ENCODE measurements at places on chromosomes 4 and X.
A peak's percentile ranks its signal among the peaks of the same experiment; 100 is the strongest.

- no peak for DNase-seq
Observed at GRCh38 chr4:142845293-142846107, 601 bp downstream of the INPP4B start.

- DNase-seq = no peak
Observed at GRCh38 chr4:167084321-167084720, 150.0 kb downstream of the SPOCK3 start.

- DNase-seq = no peak
Observed at GRCh38 chr4:10704430-10704810, 19.9 kb upstream of the CLNK start.

DNA sequence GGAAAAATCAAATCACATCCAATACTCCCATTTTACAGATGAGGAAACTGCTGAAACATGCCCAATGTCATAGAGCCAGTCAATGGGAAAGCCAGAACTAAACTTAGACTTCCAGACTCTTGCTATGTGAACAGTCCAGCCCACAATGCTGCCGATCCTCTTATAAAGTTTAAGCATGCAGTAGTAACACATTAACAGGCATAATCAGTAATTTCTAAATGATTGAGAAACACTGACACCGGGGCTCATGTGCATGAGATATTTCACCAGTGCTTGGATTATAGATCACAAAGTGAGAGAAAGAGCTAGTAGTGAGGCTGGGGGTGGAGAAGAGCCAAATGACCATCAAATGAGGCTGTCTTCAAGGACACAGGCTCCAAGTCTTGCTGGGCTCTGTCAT lies 2.5 kb downstream of the BDH2 start:
- no peak for DNase-seq

DNA sequence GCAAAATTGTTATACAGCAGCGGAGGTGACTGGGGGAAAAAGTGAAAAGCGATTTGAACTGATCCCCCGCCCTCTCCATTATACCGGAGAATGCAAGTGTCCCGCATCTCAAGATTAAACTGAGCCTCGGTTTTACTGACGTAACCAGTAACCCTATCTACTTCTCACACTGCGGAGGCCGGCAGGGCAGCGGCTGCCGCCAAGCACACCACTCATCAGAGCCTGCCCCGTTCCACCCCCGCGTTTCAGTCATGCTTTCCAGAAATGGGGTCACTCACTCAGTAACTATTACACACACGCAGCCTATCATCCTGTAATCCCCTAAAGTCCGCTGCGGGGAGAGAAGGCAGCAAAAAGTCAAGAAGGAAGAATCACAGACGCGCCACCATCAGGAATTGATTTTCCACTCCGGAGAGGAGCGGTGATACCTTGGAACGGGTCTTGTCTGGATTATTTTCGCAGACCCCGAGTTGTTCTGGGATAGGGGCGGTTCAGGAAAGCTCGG lies 1.4 kb downstream of the RPS6KA3 start:
- DNase-seq = peak; percentile 14

GRCh38 chrX:85108165-85108564 lies 104.5 kb downstream of the APOOL start:
- no peak for DNase-seq

- no peak for DNase-seq
Observed at GRCh38 chr4:79673898-79674297, 265.9 kb upstream of the GK2 start.

- DNase-seq = no peak
Observed at GRCh38 chrX:19514791-19515614, at the start of gene MAP3K15. Gene MAP3K15, minus strand, starts transcription at chrX:19515508. Its CDS starts 247 bp downstream, at chrX:19515261.

GRCh38 chrX:72105436-72105835 lies 26.3 kb downstream of the RTL5 start:
- DNase-seq = peak; percentile 31

GRCh38 chr4:15912961-15913630 lies 25.4 kb downstream of the FGFBP1 start:
- no peak for DNase-seq

DNA sequence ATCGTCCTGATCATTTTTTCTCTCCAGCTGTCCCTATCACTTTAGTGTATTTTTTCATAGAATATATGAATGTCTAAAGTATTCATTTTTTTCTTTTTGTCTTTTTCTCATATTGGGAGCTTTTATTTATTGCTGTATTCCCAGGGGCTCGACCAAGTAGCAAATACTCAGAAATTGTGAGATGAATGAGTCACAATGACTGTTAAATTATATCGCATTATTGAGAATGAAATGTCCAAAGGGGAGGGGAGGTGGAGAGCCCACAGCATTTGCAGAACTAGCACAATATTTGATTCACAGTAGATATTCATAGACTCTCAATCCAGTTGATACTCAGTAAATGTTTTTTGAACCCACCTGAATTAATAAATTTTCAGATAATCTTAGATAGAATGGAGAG lies 543.6 kb upstream of the FAM241A start:
- no peak for DNase-seq

GRCh38 chr4:26076000-26076587 lies 162.1 kb downstream of the SMIM20 start:
- no peak for DNase-seq

- DNase-seq = no peak
Observed at GRCh38 chr4:2375427-2375826, 43.0 kb downstream of the ZFYVE28 start.

DNA sequence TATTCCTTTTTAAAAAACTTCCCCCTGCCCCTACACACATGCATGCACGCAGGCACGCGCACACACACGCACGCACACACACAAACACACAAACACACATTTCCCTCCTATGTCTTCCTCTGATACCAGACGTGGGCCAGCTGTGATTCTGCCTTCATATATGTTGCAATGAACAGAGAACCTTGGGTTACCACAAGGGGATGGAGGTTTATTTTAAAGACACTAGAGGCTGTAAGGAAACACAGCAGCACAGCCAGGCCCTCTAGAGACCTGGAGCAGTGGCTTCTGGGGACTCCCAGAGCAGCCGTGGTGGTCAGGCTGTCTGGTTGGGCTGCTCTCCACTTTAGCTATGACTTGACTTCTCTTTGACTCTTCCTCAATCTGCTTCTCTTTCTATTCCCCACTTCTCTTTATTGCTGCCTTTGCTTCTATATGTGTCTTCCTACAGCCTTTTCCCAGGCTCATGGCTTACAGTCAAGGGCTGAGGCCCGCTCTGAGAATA lies 3.2 kb upstream of the TLR10 start:
- DNase-seq = no peak

DNA sequence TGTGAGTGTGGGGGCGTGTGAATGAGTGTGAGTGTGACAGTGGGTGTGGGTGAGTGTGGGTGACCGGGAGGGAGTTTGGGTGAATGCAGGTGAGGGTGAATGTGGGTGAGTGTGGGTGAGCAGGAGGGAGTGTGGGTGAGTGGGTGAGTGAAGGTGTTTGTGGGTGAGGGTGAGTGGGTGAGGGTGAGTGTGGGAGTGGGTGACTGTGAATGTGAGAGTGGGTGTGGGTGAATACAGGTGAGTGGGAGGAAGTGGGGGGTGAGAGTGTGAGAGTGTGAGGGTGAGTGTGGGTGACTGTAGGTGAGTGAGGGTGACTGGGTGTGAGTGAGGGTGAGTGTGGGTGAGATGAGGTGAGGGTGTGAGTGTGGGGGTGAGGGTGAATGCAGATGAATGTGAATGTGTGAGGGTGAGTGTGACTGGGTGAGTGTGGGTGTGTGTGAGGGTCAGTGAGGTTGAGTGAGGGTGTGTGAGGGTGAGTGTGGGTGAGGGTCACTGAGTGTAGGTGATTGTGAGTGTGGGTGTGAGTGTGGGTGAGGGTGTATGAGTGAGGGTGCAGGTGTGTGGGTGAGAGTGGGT lies 1677.3 kb upstream of the TENM3 start:
- no peak for DNase-seq

- no peak for DNase-seq
Observed at GRCh38 chr4:171639540-171639939, 173.7 kb upstream of the GALNTL6 start.

- DNase-seq = no peak
Observed at GRCh38 chr4:17930256-17930655, 91.3 kb downstream of the LCORL start.

DNA sequence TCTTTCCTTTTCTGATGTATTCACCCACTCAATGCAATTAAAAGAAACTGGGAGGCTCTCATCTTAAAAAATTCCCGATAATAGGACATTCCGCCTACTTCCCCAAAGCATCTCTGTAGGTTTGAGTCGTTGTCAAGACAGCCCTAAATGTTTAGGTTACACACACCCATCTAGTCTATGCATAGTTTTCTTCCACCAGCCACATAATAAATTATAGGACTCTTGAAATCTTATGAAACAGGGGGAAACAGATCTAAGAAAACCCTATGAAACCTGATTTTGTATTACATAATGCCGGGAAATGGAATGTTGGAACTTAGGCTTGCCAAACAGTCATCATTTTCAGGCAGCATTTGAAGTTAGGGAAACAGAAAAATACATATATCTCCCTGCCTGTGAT lies 150.0 kb downstream of the PRKX start:
- DNase-seq = no peak

GRCh38 chr4:169489306-169489705 lies 123.1 kb downstream of the NEK1 start:
- no peak for DNase-seq

GRCh38 chrX:24482823-24483415 lies 17.8 kb downstream of the PDK3 start:
- no peak for DNase-seq

- DNase-seq = no peak
Observed at GRCh38 chr4:141807103-141807891, 170.9 kb downstream of the IL15 start.

DNA sequence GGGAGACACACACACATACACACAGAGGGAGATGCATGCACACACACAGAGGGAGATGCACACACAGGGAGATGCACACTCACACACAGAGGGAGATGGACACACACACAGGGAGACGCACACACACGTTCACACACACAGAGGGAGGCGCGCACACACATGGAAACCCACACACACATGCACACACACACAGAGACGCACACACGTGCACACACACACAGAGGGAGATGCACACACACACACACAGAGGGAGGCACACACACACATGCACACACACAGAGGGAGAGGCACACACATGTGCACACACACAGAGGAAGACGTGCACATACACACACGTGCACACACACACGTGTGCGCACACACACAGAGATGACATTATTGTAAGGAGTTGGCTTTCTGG lies 79.1 kb downstream of the HMX1 start:
- DNase-seq = no peak

DNA sequence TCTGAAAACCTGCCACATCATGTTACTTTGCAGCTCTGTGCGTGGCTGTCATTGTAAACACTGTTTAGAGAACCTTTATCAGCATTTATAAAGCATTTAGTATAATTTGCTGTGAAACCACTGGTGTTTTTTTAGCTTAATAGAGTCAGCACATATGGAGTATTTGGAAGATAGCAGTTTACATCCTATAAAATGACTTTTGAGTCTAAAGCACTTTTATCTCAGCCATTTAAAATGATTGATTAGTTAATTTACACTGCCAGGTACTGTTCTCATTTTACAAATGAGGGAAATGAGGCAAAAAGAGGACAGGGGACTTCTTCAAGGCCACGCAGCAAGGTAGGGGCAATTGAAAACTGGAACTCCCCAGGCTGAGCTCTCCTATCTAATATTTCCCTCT lies 181.7 kb downstream of the FRMPD4 start:
- DNase-seq = no peak

- DNase-seq = no peak
Observed at GRCh38 chr4:87409420-87409939, 12.9 kb upstream of the NUDT9 start.

- no peak for DNase-seq
Observed at GRCh38 chr4:1283711-1284110, 6.0 kb upstream of the MAEA start.

DNA sequence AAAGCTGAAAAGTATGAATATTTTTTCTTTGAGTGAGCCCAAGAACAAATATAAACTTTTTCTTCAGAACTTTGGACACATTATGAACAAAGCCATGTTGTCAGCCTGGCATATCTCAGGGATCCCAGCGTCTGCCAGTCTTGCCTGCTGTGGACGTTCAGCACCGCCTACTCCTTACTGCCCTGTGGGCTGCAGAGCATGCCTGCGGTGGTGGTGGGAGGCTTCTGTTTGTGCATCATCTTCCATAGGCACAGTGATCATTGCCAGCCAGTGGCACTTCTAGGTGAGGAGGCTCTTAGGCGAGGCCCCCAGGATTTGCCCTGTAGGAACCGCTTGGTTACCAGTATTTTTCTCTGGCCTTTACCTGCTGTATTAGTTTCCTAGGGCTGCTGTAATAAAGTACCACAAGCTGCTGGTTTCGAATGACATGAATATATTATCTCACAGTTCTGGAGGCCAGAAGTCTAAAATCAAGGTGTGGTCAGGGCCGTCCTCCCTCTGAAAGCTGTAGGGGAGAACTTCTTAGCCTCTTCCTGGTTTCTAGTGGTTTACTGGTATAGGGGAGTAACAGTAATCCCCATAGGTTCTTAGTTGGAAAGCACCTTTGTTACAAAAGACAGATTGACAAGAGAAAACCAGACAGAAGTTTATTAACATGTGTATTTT lies 15.4 kb downstream of the ANXA3 start:
- DNase-seq = no peak

DNA sequence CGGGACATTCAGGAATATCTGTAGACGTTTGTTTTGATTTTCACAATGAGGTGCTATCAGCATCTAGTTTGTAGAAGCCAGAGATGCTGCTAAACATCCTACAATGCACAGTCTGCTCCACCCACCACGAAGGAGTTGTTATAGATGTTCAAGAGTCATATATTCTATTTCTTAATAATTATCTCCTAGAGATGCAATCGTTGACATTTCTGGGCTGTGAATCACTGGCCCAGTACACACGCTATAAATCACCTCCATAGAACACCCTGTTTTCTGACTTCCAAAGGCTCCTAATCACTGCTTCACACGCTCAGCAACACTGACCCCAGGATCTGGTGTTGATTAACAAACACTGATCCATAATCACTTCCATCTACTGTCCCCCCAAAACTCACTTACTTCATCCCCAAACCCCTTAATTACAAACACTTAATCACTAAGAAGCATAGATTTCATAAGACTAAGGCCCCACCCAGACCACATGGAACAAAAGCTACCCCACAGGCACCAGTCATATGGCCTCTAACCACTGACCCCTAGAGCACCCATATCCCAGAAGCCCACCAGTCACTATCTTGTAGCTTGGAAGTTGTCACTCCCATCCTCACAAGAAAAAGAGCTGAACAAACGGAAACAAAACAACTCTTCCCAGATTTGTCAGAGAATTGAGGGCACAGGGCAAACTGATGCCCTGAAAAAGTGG lies 31.7 kb upstream of the ZNF41 start:
- no peak for DNase-seq
